Type B pancreatic cell (in vitro differentiated cells): ENCODE measurements at places on chromosomes 16 and 17. TPM values are rescaled to one million over a fixed set of nuclear protein-coding genes. Genes with fewer than 3 reads are reported as not detected.

DNA sequence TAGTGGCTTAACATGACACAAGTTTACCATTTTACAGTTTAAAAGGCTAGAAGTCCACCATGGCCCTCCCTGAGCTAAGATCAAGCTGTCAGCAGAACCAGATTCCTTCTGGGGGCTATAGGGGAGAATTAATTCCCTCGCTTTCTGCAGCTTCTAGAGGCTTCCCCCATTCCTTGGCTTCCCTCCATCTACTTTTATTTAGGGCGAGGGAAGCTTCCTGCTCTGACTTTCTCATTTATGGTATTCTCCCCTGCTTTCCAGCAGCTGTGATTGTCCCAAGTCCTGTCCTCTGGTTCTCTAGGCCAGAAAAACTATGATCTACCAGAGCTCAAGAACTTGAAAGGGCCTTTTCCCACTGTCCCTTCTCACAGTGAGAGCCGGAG, 4.3 kb downstream of the CETP start:
- no peak overlapping the region for H3K4me3 ChIP-seq
- peaks cover under 1% of the 10 kb centered on the region for H3K27me3 ChIP-seq
- H3K4me1 ChIP-seq: no peaks in the 10 kb centered on the region
- H3K27ac ChIP-seq: no peak overlapping the region

DNA sequence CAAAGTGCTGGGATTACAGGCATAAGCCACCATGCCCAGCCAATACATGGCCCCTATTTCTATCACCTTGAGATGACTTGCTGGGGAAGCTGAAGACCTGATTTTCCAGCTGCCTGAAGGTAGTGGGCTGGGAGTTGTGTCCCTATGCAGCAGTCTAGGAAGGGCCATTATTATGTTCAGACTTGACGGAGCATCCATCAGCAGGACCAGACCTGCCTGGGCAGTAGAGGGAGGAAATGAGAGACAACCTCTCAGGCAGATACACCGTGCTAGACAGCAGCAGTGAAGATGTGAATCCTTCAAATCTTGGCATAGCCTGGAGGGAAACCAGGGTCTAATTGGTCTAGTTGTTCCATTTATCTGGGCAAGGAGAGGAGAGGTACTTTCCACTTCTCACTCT, 35.6 kb upstream of the PHOSPHO1 start:
- H3K4me3 ChIP-seq: no peak overlapping the region
- H3K27me3 ChIP-seq: peaks cover 13% of the 10 kb centered on the region
- no peak overlapping the region for H3K27ac ChIP-seq

DNA sequence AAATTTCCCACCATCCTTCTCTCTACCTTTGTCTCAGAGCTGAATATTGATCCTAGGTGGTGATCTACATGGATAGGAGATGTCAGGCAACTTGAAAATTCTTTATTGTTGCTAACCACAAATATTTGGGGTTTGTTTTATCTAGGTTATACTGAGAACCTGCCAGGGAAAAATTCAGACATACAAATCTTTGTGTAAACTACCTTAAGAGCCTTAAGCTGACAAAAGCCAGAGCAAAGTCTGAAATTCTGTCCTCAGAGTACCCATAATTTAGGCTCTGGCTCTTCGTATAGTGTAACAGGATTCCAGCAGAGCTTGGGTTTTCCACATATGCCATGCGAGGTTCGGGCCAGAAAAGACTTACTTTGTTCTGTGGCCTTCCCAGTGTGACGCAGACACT, 406.7 kb upstream of the MAF start:
- no peak for DNase-seq
- H3K27me3 ChIP-seq: peaks cover 3% of the 10 kb centered on the region
- no peak overlapping the region for H3K4me3 ChIP-seq
- no peaks in the 10 kb centered on the region for H3K36me3 ChIP-seq
- H3K27ac ChIP-seq: no peak overlapping the region

DNA sequence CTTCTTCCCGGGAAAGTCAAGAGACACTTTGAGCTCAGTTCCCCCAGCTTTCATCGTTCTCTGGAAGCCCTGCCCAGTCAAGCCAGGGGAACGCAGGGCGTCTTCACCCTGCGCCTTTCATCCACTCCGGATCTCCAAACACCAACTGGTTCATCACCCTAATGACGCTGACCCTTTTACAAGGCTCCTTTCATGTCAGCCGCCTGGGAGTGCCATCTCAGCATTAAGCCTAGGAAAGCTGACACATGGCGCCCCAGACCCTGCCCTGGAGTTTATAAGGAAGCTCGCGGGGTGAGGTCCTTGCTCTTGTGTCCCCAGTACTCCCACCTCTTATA, 594 bp upstream of the DNAJC7 start:
- H3K4me3 ChIP-seq: peak overlapping the region; percentile 99
- H3K36me3 ChIP-seq: no peaks in the 10 kb centered on the region
- no peak for DNase-seq
- peak overlapping the region; percentile 99 for H3K27ac ChIP-seq
- H3K27me3 ChIP-seq: no peaks in the 10 kb centered on the region

- H3K4me3 ChIP-seq: no peak overlapping the region
- DNase-seq: no peak
- peaks cover 21% of the 10 kb centered on the region for H3K4me1 ChIP-seq
- H3K27me3 ChIP-seq: no peaks in the 10 kb centered on the region
- H3K27ac ChIP-seq: no peak overlapping the region
These were observed 103.2 kb downstream of the SOCS1 start for GRCh38 chr16:11152677-11153331.

SLC43A2 gene
- total RNA-seq: 23.5 and 28.6 TPM in 2 replicates

GRCh38 chr16:50282010-50282538, 15.7 kb downstream of the ADCY7 start:
- H3K4me1 ChIP-seq: peaks cover 6% of the 10 kb centered on the region
- no peak overlapping the region for H3K4me3 ChIP-seq
- no peak overlapping the region for H3K27ac ChIP-seq
- no peaks in the 10 kb centered on the region for H3K36me3 ChIP-seq
- H3K27me3 ChIP-seq: no peaks in the 10 kb centered on the region
- DNase-seq: no peak

KRT40 gene
- 2.3 and 5.5 TPM in 2 replicates for total RNA-seq

- H3K4me1 ChIP-seq: peaks cover 24% of the 10 kb centered on the region
- no peak overlapping the region for H3K4me3 ChIP-seq
- no peaks in the 10 kb centered on the region for H3K36me3 ChIP-seq
- no peak for DNase-seq
- H3K27me3 ChIP-seq: peaks cover 5% of the 10 kb centered on the region
These were observed 81.7 kb downstream of the ZDHHC7 start for GRCh38 chr16:84929421-84930297.
